ENCODE measurements at places on chromosomes 12 and 14.

DNA sequence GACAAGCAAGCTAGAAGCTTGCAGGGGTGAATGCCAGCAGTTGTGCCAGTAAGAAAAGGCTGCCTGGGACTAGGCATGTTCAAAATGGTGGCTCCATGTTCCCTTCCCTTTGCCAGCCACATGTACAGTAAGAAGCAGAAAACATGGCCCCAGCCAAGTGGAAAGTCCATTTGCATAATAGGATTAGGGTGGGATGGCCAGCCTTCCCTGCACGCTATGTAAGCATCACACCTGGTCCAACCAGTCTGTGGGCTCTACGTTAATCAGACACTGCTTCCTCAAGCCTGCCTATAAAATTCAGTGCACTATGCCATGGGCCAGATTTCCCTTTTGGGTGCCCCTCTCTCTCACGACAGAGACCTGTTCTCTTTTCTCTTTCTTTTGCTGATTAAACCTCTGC, 288.4 kb downstream of the GXYLT1 start:
- DNase-seq, result no peak

DNA sequence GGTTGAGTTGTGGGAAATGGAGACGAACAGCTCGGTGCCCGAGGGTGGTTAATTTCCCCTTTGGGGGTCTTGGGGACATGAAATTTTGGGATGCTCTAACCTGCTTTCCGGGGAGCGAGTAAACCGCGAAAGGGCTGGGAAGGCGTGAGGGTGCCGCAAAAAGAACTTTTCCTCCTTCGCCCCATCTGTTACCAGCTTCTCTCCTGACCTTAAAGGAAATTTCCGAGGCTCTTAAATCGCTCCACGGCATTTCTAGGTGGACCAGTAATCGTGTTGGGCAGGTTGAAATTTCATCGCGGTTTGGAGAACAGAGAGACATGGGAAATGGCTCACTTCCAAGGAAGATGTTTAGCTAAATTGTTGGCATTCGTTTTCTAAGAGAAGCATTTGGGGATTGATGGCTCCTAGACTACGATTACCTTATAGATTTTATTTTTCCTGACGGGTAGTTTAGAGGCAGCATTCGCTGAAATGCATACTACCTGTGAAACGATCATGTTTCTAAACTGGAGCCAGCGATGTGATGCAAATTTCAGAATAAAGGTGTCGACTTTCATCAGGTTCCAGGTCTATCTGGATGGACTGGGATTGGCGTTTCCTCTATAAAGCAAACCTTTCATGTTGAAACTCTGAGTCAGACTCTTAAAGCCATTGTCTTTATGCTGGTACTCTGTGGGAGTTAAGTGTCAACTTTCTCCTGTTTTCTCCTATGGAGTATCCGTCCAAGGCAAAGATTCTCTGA, 414.5 kb downstream of the PCNX1 start:
- peak; percentile 0 for DNase-seq

- DNase-seq, result no peak
Observed at GRCh38 chr12:85076688-85077430, 40.7 kb downstream of the LRRIQ1 start.

DNA sequence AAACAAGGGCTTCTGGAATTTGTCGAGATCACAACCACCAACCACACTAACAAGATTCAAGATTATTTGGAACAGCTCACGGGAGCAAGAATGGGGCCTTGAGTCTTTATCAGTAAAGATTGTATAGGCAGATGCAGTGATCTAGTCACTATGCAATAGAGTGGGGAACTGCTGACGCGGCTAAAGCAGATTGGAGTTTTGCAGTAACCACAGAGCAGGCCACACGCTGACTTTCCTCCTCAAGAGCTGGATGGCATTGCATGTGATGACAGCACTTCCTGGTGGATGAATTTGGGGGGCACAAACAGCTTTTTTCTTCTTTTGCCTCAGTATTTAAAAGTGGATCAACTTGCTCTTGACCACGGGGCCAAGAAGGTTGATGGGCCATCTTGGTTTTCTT, 46.0 kb downstream of the KCNK13 start:
- DNase-seq, result no peak

GRCh38 chr12:81261508-81262207, 183.8 kb downstream of the ACSS3 start:
- no peak for DNase-seq

GRCh38 chr12:85733984-85734383, 102.2 kb downstream of the RASSF9 start:
- no peak for DNase-seq

- no peak for DNase-seq
Observed at GRCh38 chr12:7289743-7290142, 14.1 kb upstream of the ACSM4 start.

GRCh38 chr14:44778604-44779003, 183.1 kb downstream of the KLHL28 start:
- DNase-seq, result no peak

DNA sequence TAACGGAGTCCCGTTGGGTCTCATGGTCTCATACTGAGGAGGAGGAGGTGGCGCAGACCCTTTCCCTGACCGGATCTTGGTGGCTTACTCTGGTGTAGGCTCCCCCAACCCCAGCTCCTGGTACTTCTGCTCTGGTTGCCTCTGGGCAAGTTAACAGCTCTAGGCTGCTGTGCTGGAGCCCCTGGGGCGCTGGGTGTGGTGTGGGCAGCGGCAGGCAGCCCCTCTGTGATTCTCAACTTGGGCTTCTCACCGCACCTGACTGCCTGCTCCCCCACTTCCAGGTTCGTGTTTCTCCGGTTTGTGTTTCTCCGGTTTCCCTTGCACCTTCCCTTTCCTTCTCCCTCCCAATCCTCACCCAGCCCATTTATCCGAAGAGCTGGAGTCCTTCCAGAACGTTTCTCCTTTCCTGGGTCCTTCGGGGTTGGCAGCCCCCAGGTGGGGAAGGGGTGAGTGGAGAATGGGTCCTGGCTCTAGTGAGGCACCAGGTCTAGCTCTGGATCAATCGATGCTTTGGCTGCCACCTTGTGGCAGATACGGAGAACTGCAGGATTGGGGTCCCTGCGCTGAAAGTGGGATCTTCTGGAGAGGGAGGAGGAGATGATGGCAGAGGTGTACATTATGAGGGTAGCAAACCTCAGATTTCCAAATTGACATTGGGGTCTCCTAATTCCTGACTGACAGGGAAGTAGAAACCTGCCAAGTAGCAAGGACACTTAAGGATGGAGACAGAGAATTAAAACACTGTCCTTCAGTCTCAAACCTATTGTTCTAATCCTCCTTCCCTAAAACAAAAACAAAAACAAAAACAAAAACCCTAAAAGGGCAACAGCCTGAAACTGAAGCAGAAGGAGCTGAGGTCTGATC, 8.3 kb downstream of the CISTR start:
- DNase-seq, result peak; percentile 33

DNA sequence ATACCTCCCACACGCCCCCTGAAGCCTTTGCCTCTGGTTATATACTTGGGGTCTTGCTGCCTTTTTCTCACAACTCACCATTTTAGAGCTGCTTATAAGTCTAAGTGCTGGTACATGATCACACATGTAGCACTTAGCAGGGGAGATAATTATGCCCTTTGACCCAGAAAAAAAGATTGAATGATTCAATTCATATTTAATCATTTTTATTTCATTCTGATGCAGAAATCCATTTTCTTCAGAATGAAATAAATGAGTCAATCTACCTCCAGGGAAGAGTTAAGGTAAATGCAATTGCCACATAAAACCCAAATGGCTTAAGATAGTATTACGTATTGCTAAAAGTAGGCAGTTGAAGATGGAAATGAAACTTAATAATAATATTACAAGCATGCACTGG, 414.6 kb upstream of the PRICKLE1 start:
- no peak for DNase-seq

DNA sequence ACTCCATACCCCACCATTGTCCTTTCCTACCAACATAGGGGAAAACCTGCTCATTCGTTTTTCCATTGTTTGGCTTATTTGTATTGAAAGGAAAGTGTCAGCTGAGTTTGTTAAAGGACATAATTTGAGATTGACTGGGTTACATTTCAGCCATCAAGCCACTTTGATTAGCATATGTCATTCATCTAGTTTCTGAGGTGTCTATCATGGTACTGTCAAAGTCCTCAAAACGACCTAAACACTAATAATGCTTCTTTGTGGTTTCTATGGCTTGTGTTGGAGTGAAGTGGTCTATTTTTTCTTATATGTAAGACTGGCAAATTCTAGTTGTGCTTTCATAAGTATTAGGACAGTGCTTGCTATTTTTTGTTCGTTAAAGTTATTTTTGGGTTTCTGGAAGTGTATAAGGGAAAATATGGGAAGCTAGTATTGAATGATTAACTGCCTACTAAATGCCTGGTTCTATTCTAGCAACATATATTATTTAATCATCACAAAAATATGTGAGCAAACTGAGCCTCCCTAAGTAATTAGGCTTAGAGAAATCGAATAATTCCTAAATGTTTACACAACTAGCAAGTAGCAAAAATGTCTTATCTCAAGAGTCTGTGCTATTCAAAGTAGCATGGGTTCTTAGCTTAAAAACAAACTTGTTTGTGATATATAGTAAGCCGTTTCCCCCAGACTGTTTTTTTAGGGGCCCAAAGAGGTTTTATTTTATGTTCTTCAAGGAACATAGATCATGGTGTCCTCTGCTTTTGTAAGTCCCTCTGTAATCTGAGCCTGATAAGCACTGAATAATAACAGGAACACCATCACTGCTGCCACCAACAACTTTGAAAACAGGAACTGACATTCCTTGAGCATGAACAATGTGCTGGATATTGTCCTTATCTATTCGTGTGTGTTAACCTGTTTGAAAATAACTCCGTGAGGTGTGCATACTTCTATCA, 67.1 kb downstream of the DERA start:
- DNase-seq, result no peak

GRCh38 chr12:116924558-116925453, 14.1 kb downstream of the FBXW8 start:
- no peak for DNase-seq

DNA sequence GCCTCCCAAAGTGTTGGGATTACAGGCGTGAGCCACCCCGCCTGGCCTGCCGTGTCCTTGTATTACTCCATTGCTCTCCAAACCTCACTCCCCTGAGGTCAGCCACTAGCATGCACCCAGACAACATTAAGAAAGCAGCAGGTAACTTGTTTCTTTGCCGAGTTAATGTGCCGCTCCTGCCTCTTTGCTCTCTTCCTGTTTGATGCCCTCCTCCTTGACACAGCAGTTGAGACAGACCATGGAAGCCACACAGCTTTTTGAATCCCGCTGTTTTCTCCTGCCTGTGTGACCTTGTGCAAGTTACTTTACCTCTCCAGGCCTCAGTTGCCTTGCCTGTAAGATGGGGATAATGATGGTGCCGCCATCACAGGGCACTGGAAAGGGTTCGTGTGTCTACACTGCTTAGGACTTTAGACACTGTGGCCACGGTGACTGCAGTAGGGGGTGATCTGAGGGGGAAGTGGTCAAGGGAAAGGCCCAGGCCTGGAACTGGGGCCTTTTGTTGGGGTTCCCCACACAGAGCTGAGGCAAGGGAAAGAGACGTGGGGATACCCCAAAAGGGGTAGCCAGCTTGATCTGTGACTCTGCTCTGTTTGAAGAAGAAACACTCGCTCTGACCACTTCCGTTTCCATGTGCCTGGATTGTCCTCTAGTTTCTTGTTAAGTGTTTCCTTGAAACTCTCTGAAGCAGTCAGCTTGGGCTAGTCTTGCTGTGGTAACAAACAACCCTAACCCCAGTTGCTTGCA, 69.3 kb downstream of the RIN3 start:
- no peak for DNase-seq

DNA sequence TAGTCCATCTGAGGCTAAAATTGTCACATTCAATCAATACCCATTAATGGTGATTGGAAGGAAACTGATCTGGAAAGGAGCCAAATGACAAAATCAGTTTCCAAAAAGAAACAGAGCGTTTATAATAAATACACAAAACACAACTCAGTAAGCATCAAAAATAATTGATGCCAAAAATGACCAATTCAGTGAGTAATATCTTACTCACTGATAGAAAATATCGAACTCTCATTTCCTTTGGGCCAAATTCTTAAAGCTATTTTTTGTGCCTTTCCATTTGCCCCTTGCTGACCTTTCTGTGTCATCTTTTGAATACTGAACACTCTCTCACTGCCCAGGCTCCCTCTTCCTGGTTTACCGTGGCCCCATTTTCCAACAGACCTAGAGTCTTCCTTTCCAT, 22.5 kb upstream of the ATP2B1 start:
- no peak for DNase-seq

DNA sequence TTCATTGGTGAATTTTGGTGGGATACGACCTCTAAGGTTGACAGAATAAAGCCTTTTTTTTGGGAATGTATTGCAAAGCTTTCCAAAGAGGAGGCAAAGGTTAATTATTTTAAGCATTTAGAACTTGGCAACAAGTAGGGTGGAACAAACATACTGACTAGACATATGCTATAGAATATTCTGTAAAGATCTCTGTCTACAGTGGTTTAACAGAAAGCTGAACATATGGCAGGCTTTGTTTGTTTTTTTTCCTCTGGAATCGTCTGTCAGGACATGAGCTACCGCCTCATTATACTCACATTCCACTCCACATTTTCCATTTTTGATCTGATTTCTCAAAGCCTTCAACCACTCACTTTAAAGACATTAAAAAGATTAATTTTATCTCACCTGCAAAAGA, 153.4 kb upstream of the PELI2 start:
- no peak for DNase-seq

- no peak for DNase-seq
Observed at GRCh38 chr12:27163048-27163715, 80.8 kb upstream of the C12orf71 start.

DNA sequence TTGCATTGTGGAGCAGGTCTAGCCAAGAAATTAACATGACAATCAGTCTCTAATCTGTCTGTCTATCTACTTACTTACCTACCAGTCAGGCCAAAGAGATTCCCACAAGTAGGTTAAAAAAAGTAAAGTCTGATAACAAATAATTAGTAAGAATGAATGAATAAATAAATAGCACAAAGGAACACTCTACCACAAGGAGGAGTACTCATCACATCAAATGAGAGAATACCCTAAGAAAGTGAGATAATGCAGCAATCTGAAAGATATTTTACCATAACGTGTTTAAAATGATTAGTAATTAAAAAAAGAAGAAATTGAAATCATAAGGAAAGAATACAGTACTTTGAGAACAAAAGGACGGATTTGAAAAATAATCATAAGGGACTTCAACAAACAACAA, 187.2 kb downstream of the SYNE2 start:
- DNase-seq, result no peak
